Activated CD4-positive, alpha-beta T cell treated with anti-CD3 and anti-CD28 coated beads, Interleukin-2, amount 50 U/mL, for 48 hours (primary cell): ENCODE measurements at places on chromosomes 13 and 19.
A peak's percentile ranks its signal among the peaks of the same experiment; 100 is the strongest.

GRCh38 chr19:29677001-29677817 is 11.9 kb downstream of the PLEKHF1 start:
- DNase-seq = no peak

DNA sequence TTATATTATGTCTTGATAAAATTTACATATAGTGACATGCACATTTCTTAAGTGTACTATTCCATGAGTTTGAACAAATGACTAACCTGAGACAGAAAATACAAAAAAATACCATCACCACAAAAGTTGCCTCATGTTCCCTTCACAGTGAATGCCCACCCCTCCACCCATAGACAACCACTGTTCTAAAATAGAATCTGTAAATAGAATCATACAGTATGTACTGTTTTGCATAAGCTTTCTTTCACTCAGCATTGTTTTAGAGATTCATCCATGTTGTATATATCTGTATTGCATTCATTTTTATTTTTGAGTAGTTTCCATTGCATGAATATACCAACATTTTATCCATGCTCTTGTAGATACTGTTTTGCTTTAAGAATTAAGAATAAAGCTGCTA is 23.3 kb upstream of the RBM26 start:
- DNase-seq = no peak

DNA sequence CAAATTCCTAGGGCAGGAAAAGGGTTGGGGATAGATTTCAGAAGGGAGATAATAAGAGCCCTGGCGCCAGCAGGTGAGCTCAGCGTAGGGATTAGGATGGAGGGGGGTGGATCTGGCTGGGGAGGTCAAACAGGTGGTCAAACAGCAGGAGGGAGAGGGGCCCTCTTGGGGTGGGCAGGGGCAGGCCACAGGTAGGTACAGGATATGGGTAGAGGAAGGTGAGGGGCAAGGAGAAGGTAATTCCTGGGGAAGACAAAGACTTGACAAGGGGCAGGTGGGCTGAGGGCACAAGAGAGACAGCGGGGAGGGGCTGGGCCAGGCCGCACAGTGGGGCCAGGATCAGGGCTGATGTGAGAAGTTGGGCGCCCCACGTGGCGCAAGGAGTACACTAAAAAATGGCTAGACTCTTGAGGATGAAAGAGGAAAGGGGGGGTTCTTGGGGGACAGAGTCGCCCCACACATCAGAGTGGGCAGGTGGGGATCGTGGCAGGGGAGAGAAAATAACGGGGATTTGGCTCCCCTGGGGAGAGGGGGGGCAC is 713 bp downstream of the KRI1 start:
- DNase-seq = peak; percentile 60

DNA sequence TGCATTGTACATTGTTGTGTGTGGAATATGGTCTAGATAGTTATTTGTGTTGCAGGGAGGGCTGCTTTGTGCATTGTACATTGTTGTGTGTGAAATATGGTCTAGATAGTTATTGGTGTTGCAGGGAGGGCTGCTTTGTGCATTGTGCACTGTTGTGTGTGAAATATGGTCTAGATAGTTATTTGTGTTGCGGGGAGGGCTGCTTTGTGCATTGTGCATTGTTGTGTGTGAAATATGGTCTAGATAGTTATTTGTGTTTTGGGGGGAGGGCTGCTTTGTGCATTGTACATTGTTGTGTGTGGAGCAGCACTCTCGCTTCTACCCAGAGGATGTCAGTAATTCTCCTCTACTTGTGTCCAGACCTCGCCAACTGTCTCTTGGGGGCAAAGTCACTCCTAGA is 36.3 kb upstream of the ZNF835 start:
- no peak for DNase-seq

GRCh38 chr19:33606556-33606955 is 15.2 kb upstream of the CHST8 start:
- DNase-seq = no peak

GRCh38 chr13:30334663-30335386 is 27.5 kb upstream of the KATNAL1 start:
- DNase-seq = no peak

DNA sequence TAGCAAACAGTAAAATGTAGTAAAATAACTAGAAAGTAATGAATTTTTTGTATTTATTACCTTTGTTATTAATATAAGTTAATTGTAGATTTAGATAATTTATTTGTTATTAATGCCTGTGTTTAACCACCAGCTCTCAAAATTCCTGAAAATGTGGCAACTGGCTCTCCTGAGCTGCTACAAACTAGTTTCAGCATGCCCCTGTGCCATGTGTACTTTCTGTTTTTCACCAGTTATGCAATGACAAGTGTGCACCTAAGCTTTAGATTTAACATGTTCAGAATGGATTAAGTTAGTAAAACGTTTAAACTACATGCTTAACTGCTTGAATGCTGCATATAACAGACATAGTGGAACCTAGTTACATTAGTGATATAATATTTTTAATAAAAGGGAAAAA is 88.1 kb downstream of the POSTN start:
- no peak for DNase-seq

DNA sequence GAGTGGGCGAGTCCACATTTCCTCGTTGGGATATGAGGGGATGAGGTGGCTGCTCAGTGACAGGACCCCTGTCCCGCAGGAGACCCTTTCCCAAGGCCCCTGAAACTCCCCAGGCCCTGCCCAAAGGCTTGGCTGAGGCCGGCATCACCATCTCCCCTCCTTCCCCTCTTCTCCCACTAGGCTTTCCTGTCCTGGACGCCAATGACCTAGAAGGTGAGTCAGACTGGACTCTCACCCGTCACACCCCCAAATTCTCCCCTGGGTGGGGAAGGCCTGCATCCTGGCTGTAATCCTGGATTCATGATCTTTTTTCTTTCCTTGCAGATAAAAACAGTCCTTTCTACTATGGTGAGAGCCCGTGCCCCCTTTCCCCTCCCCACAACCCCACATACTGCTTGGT is 5.3 kb downstream of the FXYD3 start:
- DNase-seq = no peak

DNA sequence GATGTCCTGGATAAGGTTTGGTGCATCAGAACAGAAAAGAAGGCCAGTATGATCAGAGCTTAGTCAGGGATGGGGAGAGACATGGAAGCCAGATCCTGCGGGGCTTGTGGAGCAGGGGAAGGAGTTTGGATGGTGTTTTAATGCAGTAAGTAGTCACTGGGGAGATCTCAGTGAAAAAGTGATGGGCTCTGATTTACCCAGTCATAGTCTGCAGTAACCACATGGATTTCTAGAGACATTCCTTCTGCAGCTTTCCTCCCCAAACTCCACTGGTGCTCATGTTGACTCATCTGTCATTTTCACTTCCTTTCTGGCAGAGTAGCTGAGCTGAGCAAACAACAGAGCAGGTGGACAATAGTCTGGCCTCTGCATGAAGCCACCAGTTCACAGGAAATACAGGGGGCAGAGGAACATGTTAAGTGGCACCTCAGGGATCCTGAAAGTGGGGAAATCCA is 144.1 kb downstream of the DPF1 start:
- peak; percentile 7 for DNase-seq

- DNase-seq = no peak
Measured at GRCh38 chr13:41708713-41709112, 251.4 kb downstream of the RGCC start.
